Effector memory CD8-positive, alpha-beta T cell (primary cell): ENCODE measurements at places on chromosomes 6 and 20.

GRCh38 chr6:108163267-108163643, 2.6 kb upstream of the NR2E1 start:
- DNase-seq = no peak

DNA sequence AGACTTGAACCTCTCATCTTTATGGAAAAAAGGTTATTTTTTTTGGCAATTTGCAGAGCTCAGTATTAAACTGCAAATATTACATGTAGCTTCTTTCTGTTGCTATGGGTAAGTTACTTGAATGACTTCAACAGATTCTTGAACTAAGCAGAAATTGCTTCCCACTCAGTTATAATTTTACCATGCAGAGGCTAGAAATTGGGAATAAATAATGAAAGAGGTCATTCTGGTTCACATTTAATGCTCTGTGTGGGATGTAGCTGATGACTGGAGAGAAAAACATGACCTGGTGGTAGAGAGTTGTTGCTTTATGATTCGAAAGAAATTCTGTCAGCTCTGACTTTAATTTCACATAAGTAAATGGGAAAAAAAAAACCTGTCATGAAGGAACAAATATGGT, 16.8 kb upstream of the ADGB start:
- no peak for DNase-seq

DNA sequence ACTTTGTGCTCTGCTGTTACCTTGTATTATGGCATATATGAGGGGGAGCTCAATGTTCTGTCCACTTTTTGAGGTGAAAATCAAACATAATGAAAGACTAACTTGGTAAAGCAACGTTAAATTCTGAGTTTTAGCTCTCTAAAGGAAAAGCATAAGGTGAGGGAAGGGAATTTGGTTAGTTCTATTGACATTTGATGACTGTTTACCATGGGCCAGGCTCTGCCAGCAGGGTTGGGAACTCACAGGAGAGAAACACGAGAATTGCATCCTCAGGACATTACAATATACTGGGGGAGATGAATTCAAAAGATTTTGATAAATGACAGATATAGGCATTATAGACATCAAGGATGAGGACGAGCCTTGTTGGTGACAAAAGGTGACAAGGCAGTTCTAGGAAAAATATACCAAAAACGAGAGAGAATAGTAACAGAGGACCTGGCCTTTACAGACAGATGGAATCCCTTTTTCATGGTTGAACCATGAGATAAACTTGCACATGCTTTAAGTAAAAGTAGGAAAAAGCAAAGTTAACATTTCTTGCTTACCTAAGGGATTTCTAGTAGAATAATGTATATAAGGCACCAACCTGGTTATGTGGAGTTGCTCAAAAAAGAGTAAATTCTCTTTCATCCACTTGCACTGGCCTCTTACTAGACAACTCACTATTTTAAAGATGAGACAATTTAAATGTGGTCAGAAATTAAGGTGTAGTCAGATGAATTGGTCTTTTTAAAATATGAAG, 191.4 kb downstream of the NKAIN2 start:
- no peak for DNase-seq

GRCh38 chr20:51800872-51801121, 1.5 kb downstream of the SALL4 start:
- no peak for DNase-seq

- no peak for DNase-seq
These were observed 137.9 kb upstream of the EDN1 start for GRCh38 chr6:12152023-12152970.

- no peak for DNase-seq
These were observed 50.0 kb downstream of the SLC23A2 start for GRCh38 chr20:4951299-4951698.

DNA sequence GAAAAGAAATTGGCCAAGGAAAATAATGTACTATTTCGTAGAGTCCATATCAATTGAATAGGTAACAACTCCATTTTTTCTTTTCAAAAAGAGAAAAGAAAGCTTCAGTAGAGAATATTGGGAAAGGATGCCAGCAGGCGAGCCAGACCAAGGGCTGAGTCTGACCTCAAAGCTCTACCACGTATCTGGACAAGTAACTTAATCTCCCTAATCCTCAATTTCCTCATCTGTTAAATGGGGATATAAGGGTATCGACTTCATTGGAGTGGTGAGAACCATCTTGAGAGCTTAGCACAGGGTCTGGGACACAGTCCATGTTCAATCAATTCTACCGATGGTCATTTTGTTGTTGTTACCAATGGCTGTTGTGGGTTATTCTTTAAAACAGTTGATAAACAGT, 63.2 kb upstream of the TBC1D7 start:
- no peak for DNase-seq

DNA sequence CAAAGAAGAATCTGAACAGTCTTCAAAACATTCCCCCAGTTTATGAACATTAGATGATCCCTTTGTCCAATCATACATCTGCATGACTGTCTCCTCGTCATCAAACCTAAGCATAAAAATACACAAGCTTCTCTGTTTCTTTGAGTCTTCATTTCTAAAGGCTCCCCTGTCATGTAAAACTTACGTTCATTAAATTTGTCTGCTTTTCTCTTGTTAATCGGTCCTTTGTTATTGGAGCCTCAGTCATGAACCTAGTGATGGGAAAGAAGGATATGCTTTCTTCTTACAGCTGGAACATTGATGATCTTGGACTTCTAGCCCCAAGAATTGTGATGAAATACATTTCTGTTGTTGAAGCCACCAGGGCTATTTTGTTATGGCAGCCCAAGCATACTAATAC, 18.0 kb upstream of the RIPOR2 start:
- DNase-seq = no peak

- no peak for DNase-seq
These were observed 4.4 kb upstream of the PLCB1 start for GRCh38 chr20:8127553-8128255.

DNA sequence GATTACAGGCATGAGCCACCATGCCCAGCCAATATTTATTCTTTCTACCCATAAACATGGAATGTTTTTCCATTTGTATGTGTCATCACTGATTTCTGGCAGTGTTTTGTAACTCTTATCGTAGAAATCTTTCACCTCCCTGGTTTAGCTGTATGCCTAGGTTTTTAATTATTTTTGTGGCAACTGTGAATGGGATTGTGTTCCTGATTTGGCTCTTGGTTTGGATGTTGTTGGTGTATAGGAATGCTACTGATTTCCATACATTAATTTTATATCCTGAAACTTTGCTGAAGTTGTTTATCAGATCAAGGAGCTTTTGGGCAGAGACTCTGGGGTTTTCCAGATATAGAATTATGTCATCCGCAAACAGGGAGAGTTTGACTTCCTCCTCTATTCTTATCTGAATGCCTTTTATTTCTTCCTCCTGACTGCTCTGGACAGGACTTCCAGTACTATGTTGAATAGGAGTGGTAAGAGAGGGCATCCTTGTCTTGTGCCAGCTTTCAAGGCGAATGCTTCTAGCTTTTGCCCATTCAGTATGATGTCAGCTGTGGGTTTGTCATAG, 198.6 kb downstream of the ZDHHC14 start:
- no peak for DNase-seq

- no peak for DNase-seq
These were observed 112.6 kb downstream of the DCDC2 start for GRCh38 chr6:24245275-24245674.

DNA sequence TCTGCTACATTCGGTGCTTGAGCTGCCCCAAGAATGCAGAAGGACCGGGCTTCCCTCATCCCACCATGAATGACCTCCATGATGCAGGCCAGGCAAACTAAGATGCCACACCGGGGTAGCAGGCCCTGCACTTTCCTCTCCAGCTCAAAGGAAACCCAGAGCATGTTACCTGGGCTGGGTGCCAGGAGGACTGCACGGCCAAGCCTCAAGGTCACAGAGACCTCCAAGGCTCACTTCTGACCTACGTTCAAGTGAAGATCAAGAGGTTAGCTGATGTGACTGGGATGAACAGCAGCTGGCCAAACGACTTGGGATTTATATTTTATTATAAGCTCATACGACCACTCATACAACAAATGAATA, 501.8 kb downstream of the CD83 start:
- DNase-seq = no peak

DNA sequence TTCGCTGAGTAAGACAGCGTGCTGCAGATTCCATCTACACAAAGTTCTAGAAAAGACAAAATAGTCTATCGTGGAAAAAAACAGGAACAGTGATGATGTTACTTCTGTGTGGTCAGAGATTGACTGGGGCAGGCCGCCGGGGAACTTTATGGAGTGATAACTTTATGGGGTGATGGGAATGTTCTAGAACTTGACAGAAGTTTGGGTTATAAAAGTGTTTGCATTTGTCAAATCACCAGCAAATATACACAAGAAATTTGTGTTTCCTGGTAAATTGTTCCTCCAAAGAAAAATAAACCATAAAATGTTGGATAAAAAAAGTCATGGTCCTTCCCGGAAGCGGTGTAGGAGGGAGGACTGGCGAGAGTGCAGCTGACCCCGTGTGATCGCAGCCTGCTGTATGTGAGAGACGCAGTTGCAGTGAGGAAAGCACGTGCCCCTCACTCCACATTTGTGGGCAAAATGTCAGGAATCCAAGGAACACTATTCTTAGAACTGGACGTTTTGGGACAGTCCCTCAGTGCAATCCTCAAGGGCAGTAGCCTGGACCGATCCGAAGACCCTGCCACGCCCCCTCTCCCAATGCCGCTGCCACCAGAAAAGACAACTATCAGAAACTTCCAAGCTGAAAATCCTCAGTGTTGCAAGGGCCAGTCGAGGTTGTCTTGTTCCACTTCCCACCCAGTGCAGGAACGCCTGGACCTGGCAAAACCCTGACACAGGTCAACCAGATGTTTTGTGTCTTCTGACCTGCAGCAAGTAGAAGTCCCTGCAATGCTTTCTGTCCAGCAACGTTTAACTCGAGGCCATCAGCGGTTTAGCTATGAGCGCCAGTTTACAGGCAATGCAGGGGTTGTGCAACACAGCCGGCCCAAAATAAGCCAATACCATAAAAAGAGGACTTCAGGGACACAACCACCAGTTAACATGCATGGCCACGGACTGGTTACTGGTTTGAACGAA, 80.5 kb upstream of the QKI start:
- DNase-seq = no peak

GRCh38 chr6:142885182-142885867, 59.7 kb downstream of the HIVEP2 start:
- peak; percentile 43 for DNase-seq
